Posterior cingulate gyrus (tissue), 11 donors: ENCODE measurements at places on chromosomes 13 and 19.
A peak's percentile ranks its signal among the peaks of the same experiment; 100 is the strongest.

GRCh38 chr13:31814536-31814935 is 75.2 kb downstream of the RXFP2 start:
- no peak for DNase-seq

DNA sequence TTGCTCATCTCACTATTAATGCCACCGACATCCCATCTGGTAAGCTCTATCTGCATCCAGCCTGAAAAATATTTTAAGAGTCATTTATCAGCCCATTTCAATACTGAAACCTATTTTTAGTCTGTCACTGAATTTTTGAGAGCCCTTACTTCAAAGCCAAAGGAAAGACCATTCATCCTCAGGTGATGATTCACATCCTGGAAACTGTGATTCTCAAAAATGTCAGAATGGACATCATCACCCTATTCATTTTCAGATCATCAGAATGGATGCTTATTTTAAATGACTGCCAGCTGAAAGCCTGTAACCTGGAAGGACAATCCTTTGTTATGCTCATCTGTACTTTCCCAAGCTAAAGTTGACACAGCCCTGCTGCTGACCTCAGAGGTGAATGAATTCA is 27.0 kb downstream of the TNFSF11 start:
- no peak for DNase-seq

DNA sequence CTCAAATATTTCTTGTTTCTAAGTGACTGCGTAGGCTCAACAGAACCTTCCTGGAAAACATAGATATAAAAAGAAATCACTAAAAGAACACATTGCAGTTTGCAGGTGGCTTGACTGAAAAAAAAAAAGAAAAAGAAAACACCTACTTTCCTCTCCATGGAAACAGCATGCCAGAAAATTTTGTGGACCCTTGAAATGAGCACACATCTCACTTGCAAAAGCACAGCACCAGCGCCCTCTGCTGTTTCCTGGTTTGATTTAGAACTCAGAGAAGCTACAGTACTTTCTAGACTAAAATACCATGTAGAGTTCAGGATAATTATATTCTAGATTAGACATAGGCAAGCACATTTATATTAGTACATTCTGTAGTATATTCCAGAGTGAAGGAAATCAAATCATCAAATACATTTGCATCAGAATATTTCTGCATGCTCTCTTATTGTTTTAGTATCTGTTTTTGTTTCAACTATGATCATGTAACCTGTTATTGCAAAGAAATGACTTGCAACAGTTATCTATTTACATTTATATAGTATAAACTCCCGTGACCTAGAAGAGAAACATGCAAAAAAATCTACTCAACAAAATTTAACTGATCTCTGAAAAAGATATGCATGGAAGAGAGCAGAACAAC is 22.3 kb upstream of the XPO4 start:
- DNase-seq: peak; percentile 83

GRCh38 chr13:29105779-29106178 is 285.6 kb downstream of the MTUS2 start:
- no peak for DNase-seq

DNA sequence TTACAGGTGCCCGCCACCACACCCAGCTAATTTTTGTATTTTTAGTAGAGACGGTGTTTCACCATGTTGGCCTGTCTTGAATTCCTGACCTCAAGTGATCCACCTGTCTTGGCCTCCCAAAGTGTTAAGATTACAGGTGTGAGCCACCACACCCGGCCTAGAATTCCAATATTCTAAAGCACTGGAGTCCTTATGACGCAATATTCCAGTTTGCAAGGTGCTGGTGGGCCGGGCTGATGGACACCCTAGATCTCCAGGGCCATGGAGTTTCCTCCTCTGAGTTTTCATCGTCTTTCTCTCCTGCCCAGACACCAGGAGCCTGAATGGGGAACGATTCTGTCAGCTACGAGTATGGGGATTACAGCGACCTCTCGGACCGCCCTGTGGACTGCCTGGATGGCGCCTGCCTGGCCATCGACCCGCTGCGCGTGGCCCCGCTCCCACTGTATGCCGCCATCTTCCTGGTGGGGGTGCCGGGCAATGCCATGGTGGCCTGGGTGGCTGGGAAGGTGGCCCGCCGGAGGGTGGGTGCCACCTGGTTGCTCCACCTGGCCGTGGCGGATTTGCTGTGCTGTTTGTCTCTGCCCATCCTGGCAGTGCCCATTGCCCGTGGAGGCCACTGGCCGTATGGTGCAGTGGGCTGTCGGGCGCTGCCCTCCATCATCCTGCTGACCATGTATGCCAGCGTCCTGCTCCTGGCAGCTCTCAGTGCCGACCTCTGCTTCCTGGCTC is 8.5 kb upstream of the DHX34 start:
- DNase-seq: no peak

GRCh38 chr19:3046698-3047495 is 15.4 kb downstream of the TLE5 start:
- DNase-seq: no peak

DNA sequence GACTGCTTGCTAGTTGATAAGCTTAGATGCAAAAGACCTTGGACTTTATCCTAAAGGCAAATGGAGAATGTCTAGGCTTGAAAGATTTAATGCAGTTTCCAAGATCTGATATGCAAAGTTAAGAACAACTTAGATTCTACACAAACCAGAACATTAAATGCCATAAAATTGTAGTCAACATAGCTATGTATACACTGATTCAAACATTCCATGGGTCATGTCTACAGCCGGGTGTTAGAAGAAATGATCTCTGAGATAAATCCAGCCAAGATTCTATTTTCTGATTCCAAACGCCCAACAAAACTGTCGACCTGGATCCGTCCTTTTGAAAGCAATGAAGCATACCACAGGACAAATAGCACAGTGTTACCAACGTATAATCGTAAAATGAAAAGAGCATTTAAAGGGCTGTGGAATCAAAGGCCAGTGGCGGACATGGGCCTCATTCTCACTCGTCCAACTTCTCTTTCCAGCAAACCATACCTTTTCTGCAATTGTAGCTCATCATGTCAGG is 52.7 kb downstream of the KCTD12 start:
- DNase-seq: no peak

DNA sequence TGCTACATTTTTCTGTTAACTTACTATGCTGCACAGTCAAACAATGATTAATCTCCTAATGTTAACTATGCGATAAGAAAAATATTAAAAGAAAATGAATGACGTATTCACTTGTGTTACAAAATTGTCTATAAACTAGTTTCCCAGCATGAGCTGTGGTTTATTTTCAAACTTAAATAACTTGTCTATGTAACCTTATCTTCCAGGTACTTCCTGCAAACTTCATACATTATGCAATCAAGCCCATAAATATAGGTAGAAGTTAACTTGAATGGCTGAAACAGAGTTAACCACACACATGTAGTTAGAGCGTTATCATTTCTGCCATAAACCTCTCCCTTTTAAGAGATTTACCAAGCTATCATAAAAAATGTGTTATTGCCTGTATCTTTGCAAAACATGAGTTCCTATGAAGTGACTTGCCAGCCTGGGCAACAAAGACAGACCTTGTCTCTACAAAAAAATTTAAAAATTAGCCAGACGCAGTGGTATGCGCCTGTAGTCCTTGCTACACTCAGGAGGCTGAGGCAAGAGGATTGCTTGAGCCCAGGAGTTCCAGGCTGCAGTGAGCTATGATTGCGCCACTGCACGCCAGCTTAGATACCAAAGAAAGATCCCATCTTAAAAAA is 17.7 kb upstream of the KLF5 start:
- no peak for DNase-seq

DNA sequence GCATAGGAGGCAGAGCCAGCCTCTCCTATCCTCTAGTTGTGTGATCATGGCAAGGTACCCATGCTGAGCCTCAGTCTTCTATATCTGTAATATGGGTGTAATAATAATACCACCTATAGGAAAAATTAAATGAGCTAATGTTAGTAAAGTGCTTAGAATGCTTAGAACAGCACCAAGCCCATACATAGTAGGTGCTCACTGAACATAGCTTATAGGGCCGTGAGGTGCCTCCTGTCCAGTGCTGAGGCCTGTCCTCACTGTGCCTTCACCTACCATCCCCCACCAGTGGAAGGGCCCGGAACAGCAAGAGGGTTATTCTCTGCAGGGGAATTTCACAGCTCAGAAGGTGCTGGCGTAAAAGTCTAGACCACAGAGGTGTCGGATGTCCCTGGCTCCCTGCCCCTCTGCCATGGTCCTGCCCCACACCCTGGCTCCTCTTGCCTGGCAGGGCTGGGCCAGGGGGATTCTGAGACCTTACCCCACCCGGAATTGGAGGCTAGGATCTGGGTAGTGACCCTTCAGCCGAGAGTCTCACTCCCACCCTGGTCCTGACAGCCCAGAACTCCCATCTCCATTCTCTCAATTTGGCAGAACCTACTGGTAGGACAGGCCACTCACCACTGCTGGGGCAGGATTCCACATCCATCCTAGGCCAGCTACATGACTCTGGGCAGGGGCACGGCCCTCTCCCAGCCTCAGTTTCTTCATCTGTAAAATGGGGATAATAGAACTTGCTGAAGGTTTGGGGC is 2.2 kb upstream of the SCN1B start:
- no peak for DNase-seq

- peak; percentile 41 for DNase-seq
These were observed 50.8 kb downstream of the TSSK6 start for GRCh38 chr19:19464339-19465098.

- no peak for DNase-seq
These were observed 9.1 kb upstream of the VWA8 start for GRCh38 chr13:41970022-41970421.

DNA sequence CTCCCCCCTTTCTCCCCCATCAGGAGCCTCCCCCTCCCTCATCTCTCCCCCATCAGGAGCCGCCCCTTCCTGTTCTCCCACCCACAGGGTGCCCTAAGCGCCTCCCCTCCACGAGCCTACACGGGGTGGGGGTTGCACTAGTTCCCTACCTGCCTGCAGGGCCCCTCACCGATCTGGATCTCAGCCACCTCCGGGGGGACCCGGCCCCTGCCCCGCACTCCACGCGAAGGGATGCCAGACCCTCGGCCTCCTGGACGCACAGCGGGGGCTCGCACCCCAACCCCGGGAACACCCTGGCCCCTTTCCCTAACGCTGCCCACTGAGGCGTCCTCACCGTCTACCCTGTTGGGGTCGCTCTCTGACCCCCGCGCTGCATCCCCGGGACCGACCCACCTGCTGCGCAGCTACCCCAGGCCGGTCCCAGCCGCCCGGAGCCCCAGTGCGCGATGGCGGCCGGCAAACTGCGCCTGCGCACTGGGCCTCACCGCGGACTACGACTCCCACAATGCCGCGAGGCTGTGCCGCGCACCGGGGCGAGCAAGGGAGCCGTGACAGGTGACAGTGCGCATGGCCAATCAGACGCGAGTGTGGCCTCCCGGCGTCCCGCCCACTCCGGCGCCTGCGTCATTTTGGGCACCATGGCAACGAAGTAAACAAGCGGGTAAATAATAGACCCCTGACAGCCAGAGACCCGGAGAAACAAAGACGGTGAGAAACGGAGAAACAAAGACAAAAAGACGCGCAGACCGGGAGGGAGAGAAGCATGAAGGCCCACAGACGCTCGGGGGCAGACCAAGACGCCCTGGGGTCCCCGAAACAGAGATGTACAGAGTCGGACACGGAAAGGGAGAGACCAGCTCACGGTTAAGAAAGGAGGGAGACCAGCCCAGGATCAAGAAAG is at the start of gene ZSCAN18:
TSS of gene ZSCAN18 (minus strand) at position 451 of the 901 bp plus-strand sequence. CDS start 7,964 bp downstream, outside the sequence.
- DNase-seq: peak; percentile 99

GRCh38 chr19:3548606-3549005 is 8.8 kb downstream of the MFSD12 start:
- no peak for DNase-seq

- DNase-seq: no peak
These were observed 27.4 kb upstream of the TINCR start for GRCh38 chr19:5595129-5595528.

DNA sequence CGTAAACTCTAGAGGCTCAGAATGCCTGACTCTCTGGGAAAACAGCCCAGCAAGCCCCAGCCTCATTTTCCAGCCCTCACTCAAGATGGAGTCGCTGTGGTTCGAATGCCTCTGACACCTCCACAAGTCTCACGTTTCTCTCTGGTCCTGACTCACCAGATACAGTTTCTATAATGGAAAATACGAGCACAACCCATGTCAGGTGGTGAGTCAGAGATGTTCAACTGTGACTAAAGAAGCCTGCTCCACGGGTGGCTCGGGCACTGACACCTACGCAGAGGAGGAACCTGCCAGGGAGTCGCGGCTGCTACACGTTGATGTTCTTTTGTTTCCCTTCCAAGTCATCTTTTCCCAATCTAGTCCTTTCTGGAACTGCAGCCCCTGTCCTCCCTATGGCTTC is 87.1 kb upstream of the STK24 start:
- no peak for DNase-seq

DNA sequence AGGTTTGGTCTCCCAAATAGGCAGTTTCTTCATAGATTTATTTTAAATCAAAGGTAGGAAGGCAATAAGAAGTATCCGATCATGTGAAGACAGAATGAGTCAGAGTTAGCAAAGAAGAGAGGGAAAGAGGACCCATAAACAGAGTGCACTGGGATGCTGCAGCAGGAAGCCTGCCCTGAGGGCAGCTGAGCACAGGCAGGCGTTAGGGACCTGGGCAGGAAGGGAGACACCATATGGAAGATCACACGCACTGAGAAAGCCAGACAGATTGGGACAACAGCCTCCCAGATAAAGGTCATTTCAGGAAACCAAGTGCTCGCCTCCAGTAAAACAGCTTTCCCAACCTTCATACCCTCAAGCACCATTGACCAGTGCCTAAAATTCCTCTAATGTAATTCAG is 598.0 kb downstream of the EFNB2 start:
- DNase-seq: no peak

- no peak for DNase-seq
These were observed 104.5 kb downstream of the SUCLA2 start for GRCh38 chr13:47896546-47896945.

GRCh38 chr13:50167224-50167947 is 152.1 kb downstream of the KCNRG start:
- DNase-seq: no peak

DNA sequence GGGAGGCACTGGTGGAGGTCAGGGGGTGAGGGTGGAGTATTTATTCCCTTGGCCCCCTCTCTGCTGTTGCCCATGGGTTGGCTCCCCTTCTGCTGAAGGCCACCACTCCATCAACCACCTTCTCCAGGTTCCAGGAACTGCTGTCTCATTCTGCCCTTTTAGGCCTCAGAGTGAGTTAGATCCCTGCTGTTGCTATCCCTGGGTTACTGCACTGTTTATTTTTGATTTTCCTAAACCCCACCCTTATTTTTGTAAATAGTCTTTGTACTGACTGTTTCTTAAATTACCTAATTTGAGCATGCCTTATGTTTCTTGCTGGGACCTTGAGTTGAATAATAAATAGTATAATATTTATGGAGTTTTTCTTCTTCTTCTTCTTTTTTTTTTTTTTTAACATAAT is 132.8 kb downstream of the RGCC start:
- DNase-seq: no peak

DNA sequence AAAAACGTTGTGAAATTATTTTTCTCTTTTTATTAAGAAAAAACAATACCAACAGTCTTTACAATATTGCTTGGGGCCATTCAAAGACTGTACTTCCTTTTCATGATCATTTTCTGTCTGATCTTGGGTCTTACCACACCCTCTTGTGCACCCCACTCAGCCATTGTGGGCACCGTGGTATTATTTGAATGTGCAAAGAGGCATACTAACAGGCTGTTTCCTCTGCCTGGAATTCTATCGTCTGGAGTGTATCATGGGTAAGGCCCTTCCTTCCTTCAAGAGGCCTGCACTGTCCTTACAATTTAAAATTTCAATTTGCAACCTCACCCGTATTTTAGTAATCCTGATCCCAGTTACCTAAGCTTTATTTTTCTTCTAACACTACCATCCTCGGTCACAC is 76.5 kb downstream of the FGF14 start:
- DNase-seq: no peak

- no peak for DNase-seq
These were observed 6.1 kb downstream of the NOSIP start for GRCh38 chr19:49574206-49574755.
